ENCODE measurements at places on chromosomes 11 and 22.
A peak's percentile ranks its signal among the peaks of the same experiment; 100 is the strongest.

DNA sequence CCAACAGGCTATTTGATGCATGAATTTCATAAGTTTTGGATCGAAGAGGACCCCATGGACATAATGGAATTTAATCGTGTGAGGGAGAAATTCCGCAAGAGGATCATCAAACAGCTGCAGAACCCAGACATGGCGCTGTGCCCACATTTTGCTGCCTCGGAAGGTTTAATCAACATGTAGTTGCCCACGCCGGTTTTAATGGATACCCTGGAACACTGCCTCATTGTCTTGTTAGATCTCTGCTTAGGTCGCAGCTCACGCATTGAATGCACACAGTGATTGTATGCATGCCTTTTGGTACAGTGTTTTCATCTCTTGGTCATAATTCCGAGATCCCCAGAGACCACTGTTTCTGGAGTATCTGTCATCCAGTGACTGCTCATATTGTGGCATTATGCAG lies 46.8 kb downstream of the SLN start:
- DNase-seq, result no peak

DNA sequence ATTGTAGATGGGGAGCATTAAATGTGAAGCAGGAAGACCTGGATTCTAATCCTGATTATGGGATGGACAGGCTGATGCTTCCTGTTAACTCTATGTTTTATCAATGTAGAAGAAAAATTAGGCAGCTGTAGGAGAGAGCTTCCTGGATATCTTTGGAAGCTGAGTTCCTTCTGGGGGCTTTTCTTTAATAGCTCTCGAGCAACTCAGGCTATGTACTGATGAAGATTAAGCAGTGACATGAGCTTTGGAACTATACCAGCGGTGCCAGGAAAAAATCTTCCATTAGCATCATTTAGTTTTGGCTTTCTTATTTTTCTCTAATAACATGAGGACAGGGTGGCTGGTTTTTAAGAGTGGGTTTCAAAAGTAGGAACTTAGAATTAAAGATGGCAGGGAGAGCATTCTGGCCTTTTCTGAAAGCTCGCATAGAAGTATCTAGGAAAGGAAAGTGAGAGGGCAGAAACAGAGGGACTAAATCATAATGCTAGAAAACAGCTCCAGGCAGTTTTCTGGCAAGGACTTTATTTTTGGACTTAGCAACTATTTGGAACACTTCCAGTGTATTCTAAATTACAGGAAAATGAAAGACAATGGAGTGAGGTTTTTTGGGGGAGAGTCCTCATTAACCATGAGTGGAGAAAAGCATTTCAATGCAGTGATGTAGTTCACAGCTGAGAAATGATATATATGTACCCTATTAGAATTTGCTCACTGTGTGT lies 69.2 kb upstream of the RRM1 start:
- no peak for DNase-seq

DNA sequence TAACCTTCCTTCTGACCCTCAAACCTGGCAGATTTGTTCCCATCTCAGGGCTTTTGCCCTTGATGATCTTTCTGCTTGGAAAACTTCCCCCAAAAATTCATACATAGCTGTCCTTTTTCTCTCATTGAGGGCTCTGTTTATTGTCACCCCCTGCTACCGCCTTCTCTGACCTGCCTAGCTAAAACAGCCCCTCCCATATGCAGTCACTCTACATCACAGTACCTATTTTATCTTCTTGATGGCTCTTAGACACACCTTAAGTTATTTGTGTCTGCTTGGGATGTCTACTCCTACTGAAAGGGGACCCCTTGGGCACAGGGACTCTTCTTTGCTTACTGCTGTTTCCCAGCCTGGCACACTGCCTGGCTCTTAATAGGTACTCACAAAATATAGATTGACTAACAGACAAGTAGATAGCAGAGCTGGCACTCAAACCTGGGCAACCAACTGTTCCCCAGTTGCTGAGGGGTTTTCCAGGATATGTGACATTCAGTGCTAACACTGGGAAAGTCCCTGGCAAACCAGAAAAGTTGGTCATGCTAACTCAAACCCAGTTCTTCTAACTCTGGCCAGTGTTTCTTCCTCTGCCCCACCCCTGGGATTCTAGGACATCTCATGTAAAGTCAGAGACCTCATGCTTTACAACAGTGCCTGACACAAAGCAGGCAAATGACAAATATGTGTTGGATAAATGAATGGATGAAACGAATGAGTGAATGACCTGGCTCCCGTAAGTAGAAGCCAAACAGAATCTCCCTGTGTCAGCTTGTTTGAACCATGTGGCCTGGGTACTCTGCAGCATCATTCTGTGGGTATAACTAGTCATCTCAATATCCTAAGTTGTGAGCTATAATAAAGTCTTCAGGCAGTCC lies 19.8 kb upstream of the FJX1 start:
- no peak for DNase-seq

DNA sequence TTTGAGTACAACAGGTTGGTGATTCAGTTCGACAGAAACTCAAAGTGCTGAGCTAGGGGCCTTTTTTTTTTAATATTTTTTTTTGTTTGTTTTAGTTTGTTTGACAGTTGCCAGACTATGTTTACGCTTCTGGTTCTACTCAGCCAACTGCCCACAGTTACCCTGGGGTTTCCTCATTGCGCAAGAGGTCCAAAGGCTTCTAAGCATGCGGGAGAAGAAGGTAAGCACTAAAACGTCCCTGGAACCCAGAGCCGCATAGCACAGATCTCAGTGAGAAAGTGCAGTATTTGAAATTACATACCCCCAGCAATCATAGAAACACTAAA lies 649 bp downstream of the PRRG4 start:
- DNase-seq, result peak; percentile 75

DNA sequence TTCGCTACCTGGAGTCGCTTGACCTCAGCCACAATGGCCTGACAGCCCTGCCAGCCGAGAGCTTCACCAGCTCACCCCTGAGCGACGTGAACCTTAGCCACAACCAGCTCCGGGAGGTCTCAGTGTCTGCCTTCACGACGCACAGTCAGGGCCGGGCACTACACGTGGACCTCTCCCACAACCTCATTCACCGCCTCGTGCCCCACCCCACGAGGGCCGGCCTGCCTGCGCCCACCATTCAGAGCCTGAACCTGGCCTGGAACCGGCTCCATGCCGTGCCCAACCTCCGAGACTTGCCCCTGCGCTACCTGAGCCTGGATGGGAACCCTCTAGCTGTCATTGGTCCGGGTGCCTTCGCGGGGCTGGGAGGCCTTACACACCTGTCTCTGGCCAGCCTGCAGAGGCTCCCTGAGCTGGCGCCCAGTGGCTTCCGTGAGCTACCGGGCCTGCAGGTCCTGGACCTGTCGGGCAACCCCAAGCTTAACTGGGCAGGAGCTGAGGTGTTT lies 12.8 kb downstream of the TSKU start:
- no peak for DNase-seq

GRCh38 chr11:64060861-64061444 lies 25.2 kb downstream of the FLRT1 start:
- DNase-seq, result peak; percentile 71

DNA sequence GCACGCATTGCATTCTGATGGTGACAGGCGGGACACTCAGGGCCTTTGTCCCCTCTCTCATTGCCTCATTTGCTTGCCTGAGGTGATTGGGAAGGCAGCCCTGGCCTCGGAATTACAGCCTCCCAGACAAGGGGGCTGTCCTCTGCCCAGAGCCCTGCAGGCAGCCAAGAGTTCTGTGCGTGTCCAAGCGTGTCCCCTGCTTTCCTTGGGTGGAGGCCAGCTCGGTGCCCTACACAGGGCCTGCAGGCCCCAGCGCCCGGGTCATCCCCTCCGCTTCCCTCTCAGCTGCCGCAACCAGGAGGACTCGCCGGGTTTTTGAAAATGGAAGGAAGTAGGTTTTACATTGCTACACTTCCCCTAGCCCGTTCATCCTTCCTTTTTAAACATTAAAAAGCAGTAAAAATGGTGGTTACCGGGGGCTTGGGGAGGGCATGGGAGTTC lies 1.9 kb downstream of the GRAMD4 start:
- peak; percentile 52 for DNase-seq

DNA sequence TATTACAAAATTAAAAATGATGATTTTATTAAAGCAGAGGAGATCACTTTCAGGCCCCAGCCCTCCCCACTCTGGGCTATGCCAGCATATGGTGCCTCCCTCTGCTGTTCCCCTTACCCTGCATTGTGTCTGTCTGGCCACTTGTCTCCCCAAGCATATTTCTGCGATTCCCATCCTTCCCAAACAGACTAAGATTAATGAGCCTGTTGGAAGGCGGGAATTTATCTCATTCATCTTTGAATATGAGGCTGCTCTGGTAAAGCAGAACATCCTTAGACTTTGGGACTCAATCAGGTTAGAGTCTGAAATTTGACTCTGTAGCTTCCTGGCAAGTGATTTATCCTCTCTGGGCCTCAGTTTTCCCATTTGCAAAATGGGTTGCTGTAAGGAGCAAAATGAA lies 25.7 kb downstream of the AMPD3 start:
- no peak for DNase-seq

GRCh38 chr11:27350511-27350910 lies 12.5 kb downstream of the CCDC34 start:
- no peak for DNase-seq

GRCh38 chr11:79493555-79494171 lies 52.8 kb upstream of the TENM4 start:
- peak; percentile 73 for DNase-seq

DNA sequence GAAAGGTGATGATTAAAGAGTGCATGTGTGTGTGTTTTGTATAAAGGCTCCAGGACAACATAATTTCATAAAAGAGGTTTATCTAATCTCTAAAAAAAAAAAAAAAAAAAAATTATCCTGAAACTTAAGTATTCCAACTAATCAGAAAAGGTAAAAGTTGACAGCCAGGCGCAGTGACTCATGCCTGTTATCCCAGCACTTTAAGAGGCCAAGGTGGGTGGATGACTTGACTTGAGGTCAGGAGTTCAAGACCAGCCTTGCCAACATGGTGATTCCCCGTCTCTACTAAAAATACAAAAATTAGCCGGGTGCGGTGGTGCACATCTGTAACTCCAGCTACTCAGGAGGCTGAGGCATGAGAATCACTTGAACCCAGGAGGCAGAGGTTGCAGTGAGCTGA lies 632.7 kb upstream of the CHORDC1 start:
- DNase-seq, result no peak
